ENCODE measurements at places on chromosomes 2 and 18.

- no peak for DNase-seq
Measured at GRCh38 chr2:172242961-172243360, 140.3 kb upstream of the DLX2 start.

DNA sequence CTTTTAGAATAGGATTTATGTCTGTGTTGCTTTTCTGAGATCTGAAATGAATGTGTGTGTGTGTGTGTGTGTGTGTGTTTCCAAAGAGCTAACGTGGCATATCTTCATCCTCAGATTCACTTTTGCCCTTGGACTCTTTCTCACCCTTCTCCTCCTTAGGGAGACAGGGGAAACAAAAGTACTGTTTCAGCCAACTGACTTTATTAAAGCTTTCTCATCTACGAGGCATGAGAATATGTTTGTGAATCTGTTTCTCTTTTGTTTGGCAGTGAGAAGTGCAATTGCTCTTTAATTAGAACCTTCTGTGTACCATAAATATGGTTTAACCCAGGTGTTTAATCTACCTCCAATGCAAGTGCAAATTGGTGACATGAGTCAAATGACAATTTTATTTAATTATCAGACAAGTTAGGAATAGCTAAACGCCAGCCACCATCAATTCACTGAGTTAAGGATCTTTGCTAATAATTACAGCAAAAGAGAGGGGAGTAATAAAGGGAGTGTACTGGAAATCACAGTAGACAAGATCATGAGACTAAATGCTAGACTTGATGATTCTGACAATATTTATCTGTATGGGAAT, 186.4 kb upstream of the COL3A1 start:
- no peak for DNase-seq

DNA sequence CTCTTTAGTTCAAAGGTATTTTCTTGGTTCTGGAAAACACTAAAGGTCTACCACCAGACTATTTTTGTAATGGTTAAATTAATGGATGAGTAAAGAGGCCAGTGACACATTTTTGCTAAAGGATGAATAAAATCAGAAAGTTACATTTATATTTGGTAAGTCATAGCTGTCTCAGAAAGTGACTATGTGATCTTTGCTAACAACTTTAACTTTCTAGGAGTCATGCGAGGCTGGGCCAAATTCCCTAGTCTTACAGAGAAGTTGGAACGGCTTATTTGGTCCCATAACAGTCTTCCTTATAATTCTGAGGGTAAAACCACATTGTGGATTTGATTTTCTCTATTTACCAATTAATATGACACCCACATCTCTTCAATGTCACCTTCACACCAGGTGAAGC, 198.1 kb downstream of the PDE1A start:
- no peak for DNase-seq

- DNase-seq: no peak
Measured at GRCh38 chr2:26299471-26300101, 46.4 kb upstream of the SELENOI start.

DNA sequence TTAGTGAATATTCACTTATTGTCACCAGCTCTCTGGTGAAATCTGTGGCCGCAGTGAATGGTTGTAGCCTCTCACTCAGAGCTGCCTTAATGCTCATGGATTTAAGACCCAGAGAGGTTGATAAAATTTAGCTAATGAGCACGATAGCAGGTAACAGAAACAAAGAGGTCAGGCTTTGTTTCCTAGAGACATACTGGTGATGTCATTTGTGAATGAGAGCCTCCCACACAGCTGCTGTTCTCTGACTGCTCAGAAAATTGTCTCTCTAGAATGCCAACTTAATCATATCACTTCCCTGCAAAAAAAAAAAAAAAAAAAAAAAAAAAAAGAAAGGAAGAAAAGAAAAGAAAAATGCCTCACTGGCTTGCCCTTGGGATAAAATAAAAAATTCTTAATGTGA, 411.7 kb upstream of the MYT1L start:
- no peak for DNase-seq

GRCh38 chr2:8094526-8094925, 587.3 kb upstream of the ID2 start:
- no peak for DNase-seq

- DNase-seq: peak; percentile 84
Measured at GRCh38 chr18:55322178-55322735, 265.7 kb downstream of the TCF4 start.

GRCh38 chr2:179745635-179746256, 115.7 kb downstream of the ZNF385B start:
- no peak for DNase-seq
